Brain (organoid and tissue), 16 donors: ENCODE measurements at places on chromosomes 4 and X. TPM values are rescaled to one million over a fixed set of nuclear protein-coding genes. Genes with fewer than 3 reads are reported as not detected.

GRCh38 chr4:158033416-158034120 is 139.3 kb downstream of the GASK1B start:
- DNase-seq, result no peak

DNA sequence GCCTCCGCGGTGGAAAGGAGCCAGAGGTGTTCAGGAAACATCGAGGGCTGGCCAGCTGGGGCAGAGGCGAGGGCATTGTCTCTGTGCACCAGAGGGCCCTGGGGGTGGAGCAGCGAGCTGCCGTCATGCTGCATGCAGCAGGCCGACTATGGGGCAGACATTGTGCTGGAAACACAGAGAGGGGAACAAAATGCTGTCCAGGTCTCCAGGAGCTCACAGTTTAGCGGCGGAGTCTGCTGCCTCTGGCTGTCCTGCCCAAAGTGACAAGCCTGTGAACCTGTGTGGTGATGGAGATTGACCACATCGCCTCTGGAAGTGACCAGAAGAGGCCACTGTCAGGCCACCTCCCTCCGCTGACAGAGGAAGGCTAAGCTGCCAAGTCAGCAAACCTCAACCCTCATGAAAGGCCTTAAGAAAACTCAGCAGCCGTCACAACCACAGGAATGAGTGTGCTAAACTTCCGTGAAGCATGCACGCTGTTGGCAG is 20.1 kb upstream of the SASH3 start:
- DNase-seq, result no peak

GRCh38 chr4:82797405-82798111 is 1.0 kb downstream of the SCD5 start:
- peak; percentile 47 for DNase-seq

DNA sequence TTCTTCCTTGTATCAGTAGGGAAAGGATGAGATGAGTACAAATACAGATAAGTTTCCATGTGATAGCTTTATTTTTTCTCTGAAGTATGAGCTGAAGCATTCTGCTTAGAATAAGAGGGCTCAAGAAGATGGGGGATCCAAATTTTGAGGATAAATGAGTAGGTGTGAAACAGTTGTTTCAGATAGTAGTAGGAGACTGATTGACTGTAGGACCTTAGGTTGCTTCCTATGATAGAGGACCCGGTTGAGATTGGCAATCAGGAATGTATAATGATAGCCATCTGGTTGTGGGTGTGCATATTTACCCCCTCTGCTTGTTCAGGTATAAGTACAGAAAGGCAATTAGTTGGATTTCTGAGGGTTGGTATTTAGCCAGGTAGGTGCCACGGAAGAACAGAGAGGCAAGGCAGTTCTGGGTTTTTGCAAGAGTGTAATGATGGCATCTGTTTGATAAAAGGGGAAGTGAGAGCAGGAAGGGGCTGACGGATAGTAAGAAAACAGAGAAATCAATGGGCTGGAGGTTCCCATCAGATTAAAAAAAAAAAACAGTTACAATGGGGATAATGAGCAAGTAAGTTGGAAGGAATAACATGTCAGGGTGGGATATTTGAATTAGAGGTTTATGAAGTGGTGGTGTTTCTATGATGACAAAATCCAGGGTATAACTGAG is 13.7 kb downstream of the OCRL start:
- DNase-seq, result no peak

Gene CC2D2A
- polyA plus RNA-seq, result 11.2 TPM

Gene CLDN2
- not detected for polyA plus RNA-seq

GRCh38 chr4:111991163-111991562 is 154.1 kb upstream of the FAM241A start:
- no peak for DNase-seq

DNA sequence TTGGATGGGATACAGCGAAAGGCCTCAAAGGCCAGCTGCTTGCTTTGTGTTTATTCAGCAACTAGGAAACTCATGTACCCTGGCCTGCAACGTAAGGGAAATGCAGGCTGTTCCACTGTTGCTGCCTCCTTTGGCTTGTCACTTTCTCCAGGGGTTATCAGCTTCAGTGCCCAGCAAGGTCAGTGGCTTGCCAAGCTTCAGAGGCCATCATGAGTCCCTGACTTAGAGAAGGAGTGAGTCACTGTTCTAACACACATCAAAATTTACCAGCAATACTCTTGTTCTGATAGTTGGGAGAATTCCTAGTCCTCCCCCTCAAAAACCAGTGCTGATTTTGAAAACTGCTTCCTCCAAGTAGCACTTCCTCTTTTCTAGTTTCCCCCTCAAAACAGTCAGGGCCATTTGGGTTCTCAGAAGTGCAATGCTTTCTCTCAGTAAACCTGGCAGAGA is 250.8 kb downstream of the ARHGAP24 start:
- no peak for DNase-seq

GRCh38 chrX:48045410-48046311 is 25.8 kb downstream of the ZNF630 start:
- peak; percentile 2 for DNase-seq

GRCh38 chrX:154040307-154040756 is 20.6 kb upstream of the IRAK1 start:
- no peak for DNase-seq

GRCh38 chr4:40335525-40335894 is 377 bp downstream of the CHRNA9 start:
- no peak for DNase-seq

DNA sequence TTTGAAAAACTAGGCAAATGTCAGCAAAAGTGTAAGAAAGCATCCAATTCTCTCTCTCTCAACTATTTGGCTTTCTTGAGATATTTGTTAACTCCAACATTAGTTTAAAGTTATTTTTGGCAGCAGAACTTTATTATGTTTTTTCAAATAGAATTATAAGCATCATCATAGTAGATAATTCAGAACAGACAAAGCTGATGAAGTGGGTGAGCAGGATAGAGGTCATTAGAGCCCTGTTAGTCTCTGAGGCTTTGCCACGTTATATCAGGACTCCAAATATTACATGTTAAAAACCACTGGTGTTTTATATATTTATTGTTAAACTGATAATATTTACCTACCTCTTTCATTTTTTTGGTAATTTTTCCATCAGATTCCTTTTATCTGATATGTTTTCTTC is 903.0 kb downstream of the FSTL5 start:
- no peak for DNase-seq

Gene FRAS1
- 6.3 TPM for polyA plus RNA-seq

Gene ARAP2
- 2.2 TPM for polyA plus RNA-seq

Gene FGG
- 2.1 TPM for polyA plus RNA-seq

Gene RAI2
- 12.0 TPM for polyA plus RNA-seq

Gene MAGEB2
- polyA plus RNA-seq, result not detected

Gene PNMA6F
- polyA plus RNA-seq, result 1.1 TPM

DNA sequence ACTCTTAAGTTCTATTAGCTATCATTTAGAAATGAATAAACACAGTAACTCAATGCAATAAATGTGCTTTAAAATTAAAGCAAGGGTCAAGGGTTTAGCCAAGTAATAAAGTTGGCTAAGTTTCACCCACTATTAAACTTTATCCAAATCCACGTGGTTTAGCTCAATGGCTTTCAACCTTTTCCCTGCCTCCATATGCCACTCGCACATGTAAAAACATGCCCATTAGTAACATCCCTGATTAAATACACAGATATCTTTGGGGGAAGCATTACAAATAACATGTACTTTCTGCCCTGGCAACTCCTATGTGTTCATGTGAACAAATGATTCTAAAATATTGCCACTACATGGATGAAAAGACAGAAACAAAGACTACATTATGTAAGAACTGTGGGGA is 130.8 kb downstream of the ZAR1 start:
- no peak for DNase-seq

DNA sequence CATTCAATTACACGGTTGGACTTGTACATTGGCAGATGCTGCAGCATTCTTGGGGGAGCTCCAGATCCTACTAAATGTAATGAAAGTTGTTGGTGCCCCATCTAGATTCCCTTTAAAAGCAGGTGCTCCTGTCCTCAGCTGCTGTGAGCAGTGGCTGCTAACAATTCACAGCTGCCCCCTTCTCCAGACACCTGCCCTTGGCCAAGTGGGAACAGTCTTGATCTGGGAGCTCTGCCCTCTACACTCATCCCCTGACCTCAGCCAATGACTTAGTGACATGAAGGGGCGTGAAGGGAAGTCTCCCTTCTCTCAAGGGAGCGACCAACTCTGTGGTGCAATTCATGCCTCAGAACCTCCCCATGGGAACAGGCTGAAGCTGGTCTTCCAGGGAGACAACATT is 125.7 kb downstream of the EIF4E start:
- no peak for DNase-seq

Gene CNGA2
- polyA plus RNA-seq, result 2.3 TPM

GRCh38 chrX:42869011-42869410 is 91.0 kb upstream of the PPP1R2C start:
- no peak for DNase-seq

GRCh38 chr4:15504041-15504440 is 34.4 kb downstream of the CC2D2A start:
- DNase-seq, result no peak

Gene TENM3
- 18.2 TPM for polyA plus RNA-seq

GRCh38 chr4:79883290-79883689 is 189.7 kb downstream of the ANTXR2 start:
- DNase-seq, result no peak

DNA sequence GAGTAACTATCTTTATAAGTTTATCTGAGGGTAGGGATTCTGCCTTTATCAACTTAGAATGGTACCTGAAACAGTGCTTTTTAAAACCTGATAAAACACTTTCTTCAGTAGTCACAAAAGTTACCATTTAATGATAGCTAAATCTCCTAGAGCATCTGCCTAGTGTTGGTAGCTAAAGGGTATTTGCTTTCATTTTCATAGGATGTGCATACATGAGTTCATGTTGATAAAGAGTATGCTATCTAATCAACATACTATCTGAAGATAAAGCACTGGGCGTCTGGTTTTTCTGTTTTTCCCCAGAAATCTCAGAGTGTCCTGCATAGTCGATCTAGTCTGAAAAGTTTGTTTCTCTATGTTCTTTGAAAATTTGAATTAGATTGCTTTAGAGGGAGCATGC is 75.1 kb downstream of the ADGRL3 start:
- no peak for DNase-seq

DNA sequence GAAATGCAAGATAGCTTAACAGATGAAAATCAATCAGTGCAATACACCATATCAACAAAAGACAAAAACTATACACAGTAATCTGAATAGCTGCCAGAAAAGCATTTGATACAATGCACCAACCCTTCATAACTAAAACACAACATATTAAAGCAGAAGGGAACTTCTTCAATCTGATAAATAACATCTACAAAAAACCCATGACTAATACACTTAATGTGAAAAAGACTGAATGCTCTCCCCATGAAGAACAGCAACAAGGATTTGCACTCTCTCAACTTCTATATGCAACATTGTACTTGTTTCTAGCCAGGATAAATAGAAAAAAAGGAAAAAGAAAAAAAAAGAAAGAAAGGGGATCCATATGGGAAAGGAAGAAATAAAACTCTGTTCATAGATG is 139.7 kb downstream of the RBM47 start:
- no peak for DNase-seq
